ENCODE measurements at places on chromosomes 6 and 20.

GRCh38 chr6:152087701-152088100 is 280.2 kb downstream of the ESR1 start:
- no peak for DNase-seq

DNA sequence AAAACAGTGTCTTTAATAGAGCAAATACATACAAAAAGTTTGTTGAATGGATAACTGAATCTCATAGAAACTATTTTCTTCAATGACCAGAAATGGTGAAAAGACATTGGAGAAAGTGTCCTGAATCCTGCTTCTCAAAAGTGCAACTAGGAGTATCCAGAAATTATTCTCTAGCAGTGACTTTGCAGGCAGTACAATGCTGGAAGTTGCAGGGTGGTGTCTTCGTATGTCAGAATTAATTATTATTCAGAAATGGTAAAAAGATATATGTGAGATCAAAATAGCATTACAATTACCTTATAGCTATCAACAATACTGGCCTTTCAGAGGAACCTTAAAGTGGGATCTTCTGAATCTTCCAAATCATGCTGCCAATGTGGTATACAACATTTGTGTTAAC is 10.0 kb downstream of the FRK start:
- no peak for DNase-seq

- DNase-seq = no peak
These were observed 33.8 kb upstream of the ZFAND3 start for GRCh38 chr6:37785663-37786270.

- DNase-seq = no peak
These were observed 10.3 kb downstream of the ELOVL2 start for GRCh38 chr6:11033825-11034224.

GRCh38 chr6:21264288-21265033 is 329.1 kb upstream of the SOX4 start:
- DNase-seq = no peak

- DNase-seq = no peak
These were observed 70.1 kb downstream of the PHF3 start for GRCh38 chr6:63705707-63706106.

GRCh38 chr6:146997062-146997461 is 207.2 kb upstream of the STXBP5 start:
- no peak for DNase-seq
